Nucleus accumbens (tissue), 56 donors: ENCODE measurements at places on chromosomes 13 and 19.

DNA sequence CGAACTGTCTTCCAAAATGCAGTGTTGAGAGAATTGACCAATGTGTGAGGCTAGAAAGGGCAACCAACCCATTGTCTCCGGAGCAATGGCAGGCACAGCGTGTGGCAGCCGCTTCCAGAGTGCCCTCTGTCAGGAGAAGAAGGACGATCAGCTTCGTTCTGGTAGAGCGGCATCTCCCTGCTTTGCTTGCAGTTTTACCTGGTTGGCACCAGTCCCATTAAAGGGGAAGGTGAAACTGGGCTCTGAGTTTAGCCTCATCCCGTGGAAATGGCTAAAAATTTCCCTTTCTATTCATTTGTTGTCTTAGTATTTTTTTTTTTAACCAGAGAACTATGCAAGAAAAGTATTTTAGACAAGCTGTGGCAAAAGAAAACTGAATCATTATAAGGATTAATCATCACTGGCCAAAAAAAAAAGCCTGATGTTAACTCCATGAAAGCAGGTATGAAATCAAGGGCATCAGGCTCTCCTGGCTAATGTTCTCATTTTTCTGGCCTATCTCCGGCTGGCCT is 81.5 kb upstream of the SLC7A1 start:
- no peak for DNase-seq

DNA sequence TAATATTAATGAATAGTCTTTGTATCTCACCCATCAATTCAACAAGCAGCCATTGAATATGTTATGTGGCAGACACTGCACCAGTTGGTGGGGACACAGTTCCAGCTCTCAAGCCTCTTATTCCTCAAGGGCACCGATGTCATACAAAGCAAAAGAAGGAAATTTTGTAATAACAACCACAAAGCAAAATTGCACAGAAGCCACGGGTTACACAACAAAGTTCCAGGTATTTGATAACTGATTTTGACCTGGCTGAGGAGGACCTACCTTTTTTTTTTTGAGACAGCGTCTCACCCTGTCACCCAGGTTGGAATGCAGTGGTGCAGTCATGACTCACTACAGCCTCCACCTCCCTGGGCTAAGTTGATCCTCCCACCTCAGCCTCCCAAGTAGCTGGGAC is 266.7 kb downstream of the FOXO1 start:
- DNase-seq: no peak

GRCh38 chr13:89310943-89311672 is 1639.9 kb downstream of the SLITRK5 start:
- no peak for DNase-seq

GRCh38 chr13:80305737-80306136 is 35.2 kb downstream of the SPRY2 start:
- DNase-seq: no peak

DNA sequence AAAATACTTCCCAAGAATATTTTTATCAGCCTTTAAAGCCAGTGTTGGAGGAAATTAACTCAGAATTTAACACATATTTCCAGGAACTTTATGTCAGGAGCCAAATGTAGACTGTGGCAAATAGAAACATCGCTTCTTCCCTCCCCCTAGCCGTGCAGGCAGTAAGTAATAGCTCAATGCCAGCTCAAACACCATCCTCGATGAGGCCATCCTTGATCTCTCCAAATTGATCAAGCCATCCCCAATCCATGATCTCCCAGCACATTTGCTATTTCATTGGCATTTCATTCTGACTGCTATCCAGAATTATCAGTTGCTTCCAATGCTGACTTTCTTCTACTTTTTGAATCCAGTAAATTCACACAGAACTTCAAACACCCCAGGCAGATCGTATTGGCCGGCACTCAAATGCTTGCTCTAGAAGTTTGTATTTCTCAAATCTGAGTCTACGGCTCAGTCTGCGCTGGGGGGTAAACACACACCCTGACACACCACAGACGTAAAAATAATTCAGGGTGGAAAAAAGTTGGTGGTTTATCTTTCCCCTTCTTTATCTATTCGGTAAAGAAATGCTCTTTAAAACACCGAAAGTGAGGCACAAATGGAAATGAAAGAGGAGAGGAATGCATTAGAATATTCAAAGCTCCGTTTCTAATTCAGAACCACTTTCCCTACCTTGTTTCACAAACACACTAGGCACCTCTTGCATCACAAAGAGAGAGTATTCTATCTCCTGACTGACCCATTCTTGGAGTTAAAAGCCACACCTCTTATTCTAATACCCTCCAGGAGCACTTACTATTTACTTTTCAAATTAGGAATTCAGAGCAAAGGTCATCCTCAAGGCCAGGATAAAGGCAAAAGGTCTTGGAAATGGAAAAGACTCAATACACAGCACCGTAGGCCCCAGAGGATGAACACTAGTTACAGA is 991 bp downstream of the OBI1 start:
- no peak for DNase-seq

- no peak for DNase-seq
Measured at GRCh38 chr13:49254007-49254406, 6.3 kb downstream of the CDADC1 start.

GRCh38 chr19:2231621-2232221 is 4.4 kb downstream of the PLEKHJ1 start:
- DNase-seq: no peak

DNA sequence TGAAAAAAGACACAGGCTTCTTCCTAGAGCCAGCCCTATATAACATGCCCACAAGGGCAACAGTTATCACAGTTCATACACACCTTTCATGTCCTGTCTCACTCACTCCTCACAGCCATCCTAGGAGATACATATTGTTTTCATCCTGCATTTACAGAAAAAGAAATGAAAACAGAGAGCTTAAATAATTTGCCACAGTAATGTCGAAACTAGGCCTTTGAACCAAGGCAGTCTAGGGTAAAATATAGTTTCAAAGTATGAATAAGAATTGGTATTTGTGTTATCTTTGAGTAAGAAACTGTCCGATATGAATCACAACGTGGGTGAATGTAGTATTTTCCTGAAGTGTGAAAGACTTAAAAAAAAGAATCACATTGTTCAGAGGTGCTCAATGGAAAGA is 26.8 kb downstream of the CLDN10 start:
- DNase-seq: no peak

GRCh38 chr19:38911388-38912001 is 491 bp downstream of the CCER2 start:
- DNase-seq: no peak

DNA sequence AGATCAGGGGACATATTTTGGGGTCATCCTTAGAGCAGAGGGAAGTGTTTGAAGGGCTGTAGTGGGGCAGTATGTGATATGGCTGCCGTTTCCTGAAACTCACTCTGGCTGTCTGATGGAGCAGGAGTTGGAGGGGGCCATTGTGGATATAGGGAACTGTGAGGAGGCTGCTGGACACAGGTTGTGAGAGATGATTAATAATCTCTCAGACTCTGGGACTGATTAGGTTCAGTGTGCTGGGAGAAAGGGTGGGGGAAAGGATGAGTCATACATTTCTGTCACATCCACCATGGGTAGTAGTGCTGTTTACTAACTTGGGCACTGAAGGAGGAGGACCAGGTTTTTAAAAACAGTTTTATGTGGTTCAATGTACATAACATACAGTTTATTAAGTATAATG is 4.8 kb downstream of the B3GLCT start:
- no peak for DNase-seq

DNA sequence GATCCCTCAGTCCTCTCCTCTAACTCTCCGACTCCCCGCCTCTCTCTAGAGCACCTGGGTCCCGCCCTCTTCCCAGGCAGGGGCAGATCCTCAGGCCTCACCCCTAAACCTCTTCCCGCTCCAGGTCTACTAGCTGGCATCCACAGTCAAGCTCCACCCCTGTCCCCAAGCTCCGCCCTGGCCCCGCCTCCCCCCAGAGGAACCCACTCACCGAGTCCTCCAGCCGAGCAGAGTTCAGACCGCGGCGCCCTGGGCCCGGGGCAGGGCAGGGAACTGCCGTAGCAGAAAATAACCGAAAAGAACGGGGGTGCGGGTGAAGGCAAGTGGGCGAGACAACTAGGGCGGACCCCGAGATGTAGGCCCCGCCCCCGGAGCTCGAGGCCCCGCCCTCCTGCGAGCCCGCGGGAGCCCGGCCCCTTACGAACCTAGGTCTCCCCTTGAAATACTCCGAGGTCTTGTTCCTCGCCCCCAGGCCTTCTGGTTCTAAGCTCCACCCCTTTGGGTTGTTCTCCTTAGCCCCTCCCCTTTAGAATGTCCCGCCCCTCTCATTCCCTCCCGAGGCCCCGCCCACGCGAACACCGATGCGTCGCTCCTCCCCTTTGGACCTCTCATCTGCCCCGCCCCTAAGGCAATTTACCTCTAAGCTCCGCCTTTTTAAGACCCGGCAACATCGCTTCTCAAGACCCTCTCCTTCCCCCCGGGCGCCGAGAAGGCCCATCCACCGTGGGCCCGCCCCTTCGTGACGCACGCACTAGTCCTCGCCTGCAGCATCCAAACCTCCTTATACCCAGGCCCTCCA is at the start of gene GGN:
Gene GGN (minus strand): TSS at position 485 of the 799 bp plus-strand sequence. CDS start 773 bp downstream, outside the sequence.
- peak; percentile 80 for DNase-seq

DNA sequence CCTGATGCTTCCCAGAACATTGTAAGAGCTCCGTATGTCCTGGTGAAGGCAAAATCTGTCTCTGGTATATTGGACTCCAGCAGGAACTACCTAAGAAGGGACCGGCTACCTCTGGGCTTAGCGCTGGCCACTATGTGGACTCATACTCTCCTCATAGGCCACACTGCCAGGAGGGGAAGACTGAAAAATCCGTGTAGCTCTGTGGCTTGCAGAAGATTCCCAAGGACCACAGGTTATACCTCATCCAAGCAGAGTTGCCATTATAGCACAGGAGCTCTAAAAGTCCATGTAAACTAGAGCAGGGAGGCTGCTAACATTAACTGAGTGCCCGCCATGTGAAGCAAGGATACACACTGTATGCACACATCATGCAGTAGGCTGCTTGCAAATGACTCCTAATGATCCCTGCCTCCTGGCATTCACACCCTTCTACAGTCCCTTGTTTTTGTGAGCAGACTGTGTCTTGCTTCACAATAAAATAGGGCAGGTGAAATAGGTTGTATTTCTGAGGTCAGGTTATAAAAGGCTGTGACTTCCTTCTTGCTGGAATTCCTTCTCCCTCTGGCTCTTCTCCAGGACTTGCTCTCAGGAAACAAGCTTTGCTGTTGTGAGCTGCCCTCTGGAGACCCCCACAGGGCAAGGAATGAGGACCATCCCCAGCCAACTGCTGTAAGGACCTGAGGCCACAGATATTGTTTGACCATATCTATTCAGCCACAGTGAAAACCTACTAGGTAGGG is 192.6 kb upstream of the UBL3 start:
- no peak for DNase-seq

DNA sequence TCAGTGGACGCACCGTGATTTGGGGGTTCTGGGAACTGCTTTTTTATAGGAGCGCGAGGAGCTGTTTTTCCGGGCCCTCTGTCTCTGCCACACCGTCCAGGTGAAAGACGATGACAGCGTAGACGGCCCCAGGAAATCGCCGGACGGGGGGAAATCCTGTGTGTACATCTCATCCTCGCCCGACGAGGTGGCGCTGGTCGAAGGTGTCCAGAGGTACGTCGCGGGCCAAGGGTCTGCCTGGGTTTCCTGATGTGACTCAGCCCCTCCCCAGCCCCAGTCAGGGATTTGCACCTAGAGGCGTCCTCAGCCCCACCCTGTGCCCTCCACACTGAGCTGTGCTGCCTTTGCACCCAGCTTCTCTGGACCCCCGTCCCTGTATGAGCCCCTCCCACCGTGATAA is 136.2 kb upstream of the MCF2L start:
- DNase-seq: no peak

- no peak for DNase-seq
Measured at GRCh38 chr19:15108845-15109767, 1.9 kb downstream of the SYDE1 start.

DNA sequence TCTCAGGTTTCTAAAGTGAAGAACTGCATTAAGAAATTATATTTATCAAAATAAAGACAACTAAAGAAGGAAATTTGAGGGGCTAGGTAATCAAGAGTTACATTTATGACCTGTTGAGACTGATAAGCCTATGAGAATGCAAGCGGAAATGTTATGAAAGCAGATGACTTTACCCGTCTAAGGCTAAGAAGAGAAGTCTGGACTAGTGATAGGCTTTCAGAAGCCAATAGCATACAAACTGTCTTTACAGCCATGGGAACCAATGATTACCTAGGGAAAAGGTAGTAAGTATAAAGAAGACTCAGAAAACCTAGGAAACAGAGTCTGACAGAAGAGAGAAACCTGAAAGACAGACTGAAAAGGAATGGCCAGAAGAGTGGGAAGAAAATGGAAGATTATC is 11.2 kb downstream of the TSC22D1 start:
- no peak for DNase-seq

DNA sequence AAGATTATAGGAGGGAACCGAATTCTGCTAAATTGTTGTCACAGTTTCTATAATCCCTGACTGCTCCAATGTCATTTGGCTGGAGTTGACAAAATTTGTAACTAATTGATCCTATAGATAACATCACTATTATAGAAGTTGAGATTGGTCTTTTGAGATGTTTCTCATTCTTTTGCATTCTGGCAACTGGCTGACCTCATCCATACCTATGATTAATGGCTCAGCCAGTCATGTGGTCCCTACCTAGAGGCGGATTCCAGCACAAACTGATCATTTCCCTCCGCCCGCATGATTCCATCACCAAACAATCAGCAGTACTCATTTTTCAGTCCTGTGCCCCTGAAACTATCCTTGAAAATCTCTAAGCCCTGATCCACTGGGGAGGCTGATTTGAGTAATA is 4.2 kb downstream of the PSG2 start:
- no peak for DNase-seq

DNA sequence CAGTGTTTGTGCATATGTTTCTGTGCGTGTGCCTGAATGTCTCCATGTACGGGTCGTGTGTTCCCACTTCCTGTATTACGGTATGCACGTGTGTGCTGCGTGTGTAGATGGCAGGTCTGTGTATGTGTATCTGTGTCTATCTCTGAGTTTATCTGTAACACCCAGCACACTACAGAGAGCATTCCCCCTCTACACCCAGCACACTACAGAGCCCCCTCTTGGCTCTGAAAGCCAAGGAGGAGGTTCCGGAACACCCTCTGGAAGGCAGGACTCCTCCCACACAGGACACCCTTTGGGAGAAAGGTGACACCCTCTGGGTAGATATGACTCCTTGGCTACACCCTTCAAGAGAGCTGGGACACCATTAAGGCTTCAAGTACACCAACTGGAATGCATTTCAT is 2.1 kb upstream of the ERFL start:
- DNase-seq: no peak

- DNase-seq: no peak
Measured at GRCh38 chr13:99323488-99323887, 16.3 kb upstream of the GPR183 start.

GRCh38 chr13:114167426-114167825 is 11.6 kb upstream of the CFAP97D2 start:
- no peak for DNase-seq
